HTR-8/SVneo (cell line): ENCODE measurements at places on chromosomes 3 and 15.
A peak's percentile ranks its signal among the peaks of the same experiment; 100 is the strongest.

- no peak for DNase-seq
Observed at GRCh38 chr15:48388016-48388851, 57.0 kb downstream of the DUT start.

GRCh38 chr3:195913382-195913781, 5.0 kb upstream of the TNK2 start:
- DNase-seq = no peak

DNA sequence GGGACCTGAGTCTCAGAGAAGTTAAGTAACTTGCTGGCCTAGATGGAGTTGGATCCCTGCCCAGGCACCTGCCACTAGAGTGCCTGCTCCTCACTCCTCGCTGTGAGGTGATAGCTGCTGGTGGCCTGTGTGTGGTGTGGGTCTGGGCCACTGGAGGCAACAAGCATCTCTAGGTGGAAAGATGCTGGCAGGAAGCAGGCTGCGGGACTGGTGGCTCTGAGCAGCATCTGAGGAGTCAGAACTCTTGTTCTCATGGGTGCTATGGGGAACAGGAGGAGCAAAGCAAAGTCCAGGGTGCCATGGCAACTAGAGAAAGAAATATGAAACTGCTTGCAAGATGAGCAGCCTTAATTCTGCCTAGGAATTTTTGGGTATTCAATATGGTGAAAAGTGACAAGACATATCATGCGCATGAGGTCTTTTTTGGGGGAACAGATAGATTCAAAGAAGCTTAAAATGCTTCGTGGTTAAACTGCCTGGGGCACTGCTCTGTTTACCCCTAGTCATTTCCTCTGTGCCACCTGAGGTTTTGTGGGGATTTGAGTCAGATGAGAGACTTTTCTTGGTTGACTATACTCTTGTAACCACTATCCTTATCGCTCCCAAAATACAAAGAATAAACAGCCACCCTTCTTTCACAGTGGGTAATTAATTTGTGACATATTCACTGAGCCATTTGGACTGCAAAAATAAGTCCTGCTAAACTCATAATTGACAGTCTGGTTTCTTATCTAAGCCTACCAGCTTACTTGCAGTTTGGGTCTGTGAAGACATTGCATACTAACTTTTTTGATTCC, 50.3 kb downstream of the MED12L start:
- no peak for DNase-seq

DNA sequence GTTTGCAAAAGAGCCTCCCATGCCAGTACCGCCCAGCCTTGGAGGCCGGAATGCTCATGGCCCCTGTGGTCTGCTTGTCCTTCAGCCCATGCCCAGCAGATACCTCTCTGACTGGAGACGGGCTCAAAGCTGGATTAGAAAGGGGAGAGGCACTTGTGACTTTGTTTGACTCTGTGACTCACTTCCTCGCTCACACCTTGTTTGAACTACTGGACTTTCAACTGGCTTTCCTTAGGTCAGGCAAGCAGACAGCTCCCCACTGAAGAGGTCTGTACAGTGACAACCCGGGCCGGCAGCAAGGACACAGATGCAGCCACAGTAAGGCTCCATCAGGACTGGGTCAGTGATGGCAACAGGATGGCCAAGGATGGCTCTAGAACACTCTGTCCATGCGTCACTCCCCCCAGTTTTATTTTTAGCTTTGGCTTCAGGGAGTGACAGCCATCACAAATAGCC, 98.6 kb upstream of the ABHD17C start:
- DNase-seq = no peak

DNA sequence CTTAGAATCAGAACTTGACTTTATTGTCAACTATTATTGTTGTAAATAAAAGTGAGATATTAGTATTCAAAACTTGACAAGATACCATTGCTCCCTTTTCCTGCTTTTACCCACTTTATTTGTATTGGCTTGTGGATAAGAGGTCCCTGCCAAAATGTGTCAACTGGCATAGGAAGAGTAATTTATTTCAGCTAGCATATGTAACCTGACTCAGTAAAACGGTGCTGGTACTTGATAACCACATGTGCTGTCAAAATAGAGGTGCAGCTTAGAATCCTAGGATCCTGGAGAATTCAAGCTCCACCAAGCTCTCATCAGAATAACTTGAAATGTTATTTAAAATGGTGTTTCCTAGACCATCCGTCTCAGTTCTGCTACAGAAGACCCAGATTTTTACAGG, 90.2 kb upstream of the TGFBR2 start:
- no peak for DNase-seq

GRCh38 chr3:150484410-150484809, 61.9 kb downstream of the SERP1 start:
- no peak for DNase-seq

- no peak for DNase-seq
Observed at GRCh38 chr15:75672646-75673425, 25.1 kb downstream of the SNX33 start.

GRCh38 chr3:32240159-32240545, 1.7 kb downstream of the CMTM8 start:
- peak; percentile 57 for DNase-seq

DNA sequence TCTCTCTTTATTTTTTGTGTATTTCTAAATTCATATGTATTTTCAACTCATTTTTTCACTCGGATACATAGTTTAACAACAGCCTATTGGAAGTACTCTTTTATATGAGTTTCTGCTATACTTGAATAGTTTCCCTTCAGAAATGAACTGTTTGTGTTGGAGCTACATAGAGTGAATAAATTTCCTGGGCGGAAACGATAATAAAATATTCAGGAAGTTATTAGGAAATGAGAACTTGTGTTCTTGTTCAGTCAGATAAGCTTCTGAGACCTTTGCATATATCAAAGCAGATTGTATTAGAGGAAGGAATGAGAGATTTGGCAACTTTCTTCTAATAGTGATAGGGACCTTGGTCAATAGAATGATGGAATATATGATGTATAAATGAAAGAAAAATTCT, 27.3 kb downstream of the NEO1 start:
- DNase-seq = no peak

GRCh38 chr15:80216141-80216540, 35.9 kb downstream of the CTXND1 start:
- no peak for DNase-seq

DNA sequence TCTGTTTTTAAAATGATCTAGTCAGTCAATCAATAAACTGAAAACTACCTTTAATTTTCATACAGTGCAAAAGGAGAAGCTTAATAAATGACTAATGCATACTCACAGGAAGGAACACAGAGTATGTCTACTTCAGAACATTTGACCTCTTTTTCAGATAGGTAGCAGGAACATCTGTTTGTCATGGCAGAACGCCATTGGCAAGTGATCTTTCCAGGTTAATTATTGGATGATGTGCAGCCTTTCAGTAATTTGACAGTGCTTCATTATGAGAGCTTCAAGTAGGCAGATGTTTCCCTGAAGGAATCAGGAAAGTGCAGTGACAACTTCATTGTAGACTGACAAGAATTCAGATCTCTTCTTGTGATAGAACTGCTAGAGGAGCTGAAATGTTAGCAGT, 325.0 kb downstream of the OTOL1 start:
- no peak for DNase-seq

DNA sequence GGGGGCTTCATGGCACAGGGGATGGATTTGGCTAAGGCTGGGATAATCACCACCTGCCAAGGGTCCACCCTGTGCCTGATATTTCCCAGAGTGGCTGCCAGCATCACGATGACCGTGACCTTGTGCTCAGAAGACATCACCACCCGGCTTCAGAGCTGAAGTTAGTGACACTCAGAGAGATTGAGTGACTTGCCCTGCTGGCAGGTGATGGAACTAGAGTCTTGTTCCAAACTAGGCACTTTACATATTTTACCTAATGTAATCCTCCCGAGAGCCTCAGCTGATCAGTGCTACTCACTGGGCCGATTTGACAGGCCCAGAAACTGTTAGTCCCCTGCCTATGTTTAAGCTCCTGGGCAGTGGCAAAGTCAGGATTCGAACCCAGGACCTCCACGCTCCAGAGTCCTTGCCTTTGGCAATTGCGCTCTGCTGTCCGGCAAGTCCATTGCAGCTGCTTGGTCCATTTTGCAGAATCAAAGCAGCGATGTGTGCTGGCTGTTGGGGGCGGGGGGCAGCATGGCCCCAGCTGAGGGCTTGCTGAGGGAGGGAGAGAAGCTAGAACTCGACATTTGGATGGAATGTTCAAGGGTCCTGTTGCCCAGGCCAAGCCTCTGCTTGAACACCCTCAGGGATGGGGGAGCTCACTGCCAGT, 74.8 kb upstream of the GATA2 start:
- DNase-seq = no peak

- no peak for DNase-seq
Observed at GRCh38 chr3:150005243-150006112, 34.8 kb upstream of the PFN2 start.

DNA sequence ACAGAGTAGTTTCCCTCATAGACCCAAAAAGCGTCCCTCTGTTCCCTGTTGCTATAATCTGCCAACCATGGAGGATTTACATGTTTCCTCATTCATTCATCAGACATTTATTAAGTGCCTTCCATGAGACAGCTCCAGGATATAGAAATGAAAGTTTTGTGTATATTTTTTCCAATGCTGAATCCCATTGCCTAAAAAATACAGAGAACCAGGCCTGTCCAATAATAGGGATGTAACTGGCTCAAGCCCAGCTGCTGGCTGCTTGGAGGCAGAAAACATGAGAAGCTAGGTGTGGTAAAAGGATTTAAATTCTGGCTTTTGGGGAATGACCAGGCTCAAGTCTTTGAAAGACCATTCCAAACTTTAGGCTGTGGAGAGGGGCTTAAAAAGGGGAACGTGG, 41.5 kb downstream of the RARB start:
- DNase-seq = no peak

GRCh38 chr15:26773917-26774316, 1.1 kb upstream of the GABRB3 start:
- no peak for DNase-seq

DNA sequence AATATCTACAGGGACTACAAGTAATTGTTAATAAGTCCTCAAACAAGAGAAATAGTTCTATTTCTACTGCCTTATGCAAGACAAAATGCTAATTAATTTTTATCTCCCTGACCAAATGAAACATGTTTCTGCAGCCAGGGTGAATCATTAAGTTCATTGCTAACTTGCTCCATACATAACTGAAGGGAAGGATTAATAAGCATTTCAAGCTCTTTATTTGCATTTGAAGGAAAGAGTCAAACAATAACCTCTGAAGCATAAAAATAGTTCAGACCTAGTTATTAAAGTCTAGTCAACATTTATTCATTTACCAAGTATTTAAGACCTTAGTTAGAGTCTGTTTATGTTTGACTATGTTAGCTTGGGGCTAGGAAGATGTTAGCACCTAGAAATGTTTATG, 120.0 kb downstream of the ATP1B3 start:
- no peak for DNase-seq

GRCh38 chr3:61454006-61454585, 107.3 kb upstream of the PTPRG start:
- DNase-seq = no peak

GRCh38 chr3:100836661-100837060, 127.4 kb downstream of the TFG start:
- no peak for DNase-seq

- peak; percentile 53 for DNase-seq
Observed at GRCh38 chr3:127747751-127748521, 74.4 kb downstream of the MGLL start.

GRCh38 chr3:127607675-127608361, 9.6 kb downstream of the MCM2 start:
- DNase-seq = no peak
